ENCODE measurements at places on chromosomes 2 and 18. TPM values are rescaled to one million over a fixed set of nuclear protein-coding genes. Genes with fewer than 3 reads are reported as not detected.

DNA sequence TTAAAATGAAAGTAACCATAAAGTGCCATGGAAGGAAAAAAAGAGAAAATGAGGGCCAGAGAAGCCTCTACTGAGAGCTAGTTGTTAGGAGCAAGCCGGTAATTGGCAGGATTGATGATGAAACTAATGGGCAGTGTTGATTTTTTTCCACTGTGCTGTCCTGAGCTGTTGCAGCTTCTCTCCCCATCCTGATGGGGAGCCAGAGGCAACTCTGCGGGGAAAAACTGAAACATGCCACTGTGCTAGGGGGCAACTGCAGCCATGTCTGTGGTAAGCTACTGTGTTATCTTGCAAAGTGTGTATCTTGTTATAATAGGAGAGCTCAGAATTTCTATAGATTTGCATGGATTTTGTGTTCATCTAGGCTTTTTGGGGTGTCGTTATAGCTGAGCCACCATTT is 487.9 kb downstream of the STK39 start:
- no peaks in the 10 kb centered on the region for H3K36me3 ChIP-seq
- H3K4me3 ChIP-seq = no peak overlapping the region
- no peaks in the 10 kb centered on the region for H3K27me3 ChIP-seq
- peaks cover 6% of the 10 kb centered on the region for H3K4me1 ChIP-seq
- H3K27ac ChIP-seq = no peak overlapping the region
- no peak for DNase-seq

DNA sequence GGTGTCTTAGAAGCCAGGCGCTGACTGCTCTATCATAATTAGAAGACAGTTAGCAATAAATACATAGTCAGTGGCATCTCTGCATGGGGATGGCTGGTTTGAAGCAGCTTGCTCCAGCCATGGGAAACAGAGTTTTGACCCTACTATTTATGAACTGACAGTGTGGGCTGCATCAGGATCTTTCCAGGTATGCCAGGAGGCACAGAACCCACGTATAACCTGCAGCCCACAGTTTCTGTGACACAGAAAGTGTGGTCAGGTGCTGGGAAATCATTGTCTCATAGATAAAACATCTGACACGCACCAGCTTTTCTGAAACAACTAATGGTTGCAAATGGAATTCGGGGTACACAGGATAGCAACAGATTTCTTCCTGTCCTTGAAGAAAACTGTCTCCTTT is 34.7 kb downstream of the INPP4A start:
- no peaks in the 10 kb centered on the region for H3K36me3 ChIP-seq
- no peak overlapping the region for H3K4me3 ChIP-seq
- H3K27ac ChIP-seq = no peak overlapping the region
- H3K4me1 ChIP-seq = peaks cover 12% of the 10 kb centered on the region
- H3K27me3 ChIP-seq = no peaks in the 10 kb centered on the region
- DNase-seq = no peak

The ALPP gene
- total RNA-seq = not detected

The EMX1 gene
- total RNA-seq = not detected

- DNase-seq = no peak
- H3K36me3 ChIP-seq = no peaks in the 10 kb centered on the region
- H3K27me3 ChIP-seq = peaks cover 7% of the 10 kb centered on the region
- no peak overlapping the region for H3K27ac ChIP-seq
- H3K4me3 ChIP-seq = no peak overlapping the region
Observed at GRCh38 chr18:57230861-57231585, 84.1 kb downstream of the BOD1L2 start.

DNA sequence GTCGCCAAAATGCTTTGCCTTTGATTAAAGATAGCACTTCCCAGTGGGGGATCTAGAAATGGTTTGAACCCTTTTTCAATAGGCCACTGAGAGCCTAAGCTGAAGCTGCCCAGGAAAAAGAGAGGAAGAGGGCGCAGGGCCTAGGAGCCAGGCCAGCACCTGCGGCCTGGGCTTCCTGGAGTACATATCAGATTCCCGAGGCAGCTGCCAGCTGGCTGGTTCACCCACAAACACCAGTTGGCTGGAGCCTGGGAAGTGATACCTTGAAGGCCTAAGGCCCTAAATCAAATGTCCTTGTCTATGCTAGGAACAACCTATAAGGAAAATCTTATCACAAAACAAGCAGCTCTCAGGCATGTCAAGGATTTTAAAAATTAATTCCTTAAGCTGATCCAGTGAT is 37.1 kb downstream of the ANKRD44 start:
- no peak overlapping the region for H3K4me3 ChIP-seq
- no peaks in the 10 kb centered on the region for H3K4me1 ChIP-seq
- no peaks in the 10 kb centered on the region for H3K27me3 ChIP-seq
- no peak overlapping the region for H3K27ac ChIP-seq

GRCh38 chr2:17818235-17818815 is 2.1 kb downstream of the MSGN1 start:
- H3K36me3 ChIP-seq = no peaks in the 10 kb centered on the region
- H3K27me3 ChIP-seq = no peaks in the 10 kb centered on the region
- H3K4me3 ChIP-seq = no peak overlapping the region
- no peak for DNase-seq
- no peak overlapping the region for H3K27ac ChIP-seq

The MYO7B gene
- 0.28 TPM for total RNA-seq

The TFPI gene
- total RNA-seq = 7.0 TPM

- no peaks in the 10 kb centered on the region for H3K27me3 ChIP-seq
- no peaks in the 10 kb centered on the region for H3K4me1 ChIP-seq
- no peak overlapping the region for H3K27ac ChIP-seq
Observed at GRCh38 chr2:133919285-133919684, 334.6 kb upstream of the MGAT5 start.

The CHRNG gene
- total RNA-seq = not detected

Data from neural crest cell (in vitro differentiated cells).